ENCODE measurements at places on chromosomes 6 and 20.

- no peak for DNase-seq
Observed at GRCh38 chr6:50815436-50816114, 3.1 kb upstream of the TFAP2B start.

DNA sequence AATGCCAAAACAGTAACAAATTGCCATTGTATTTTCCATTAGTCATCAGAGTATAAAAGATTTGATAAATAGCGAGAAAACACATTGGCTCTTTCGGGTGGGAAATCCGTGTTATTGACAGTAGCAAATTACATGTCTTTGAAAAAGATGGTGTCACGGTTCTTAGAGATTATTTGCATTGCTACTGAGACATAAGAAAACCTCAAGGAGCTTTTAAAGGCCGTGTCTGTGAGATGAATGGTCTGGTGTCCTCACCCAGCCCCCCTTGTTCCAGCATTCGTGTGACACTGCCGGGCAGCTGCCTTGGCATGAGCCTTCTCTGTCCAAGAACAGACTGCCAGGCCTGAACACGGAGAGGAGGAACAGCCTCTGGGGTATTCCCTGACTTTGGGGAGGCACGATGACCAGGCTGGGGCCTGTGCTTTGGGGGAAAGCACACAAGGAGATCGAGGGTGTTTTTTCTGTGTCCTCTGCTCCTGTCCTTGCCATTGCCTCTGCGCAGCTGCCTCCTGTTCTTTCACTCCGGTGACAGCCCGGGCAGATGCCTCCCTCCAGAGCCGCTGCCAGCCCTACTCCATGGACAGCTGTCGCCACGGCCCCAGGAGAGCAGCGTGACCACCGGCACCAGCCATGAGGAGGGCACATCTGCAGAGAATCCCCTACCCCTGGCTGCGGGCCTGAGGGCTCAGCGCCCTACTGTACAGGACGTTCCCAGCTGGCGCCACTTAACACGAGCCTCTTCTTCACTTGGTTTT lies 167.7 kb upstream of the CDYL start:
- no peak for DNase-seq

- DNase-seq, result no peak
Observed at GRCh38 chr6:165616116-165616515, 46.9 kb downstream of the PDE10A start.

DNA sequence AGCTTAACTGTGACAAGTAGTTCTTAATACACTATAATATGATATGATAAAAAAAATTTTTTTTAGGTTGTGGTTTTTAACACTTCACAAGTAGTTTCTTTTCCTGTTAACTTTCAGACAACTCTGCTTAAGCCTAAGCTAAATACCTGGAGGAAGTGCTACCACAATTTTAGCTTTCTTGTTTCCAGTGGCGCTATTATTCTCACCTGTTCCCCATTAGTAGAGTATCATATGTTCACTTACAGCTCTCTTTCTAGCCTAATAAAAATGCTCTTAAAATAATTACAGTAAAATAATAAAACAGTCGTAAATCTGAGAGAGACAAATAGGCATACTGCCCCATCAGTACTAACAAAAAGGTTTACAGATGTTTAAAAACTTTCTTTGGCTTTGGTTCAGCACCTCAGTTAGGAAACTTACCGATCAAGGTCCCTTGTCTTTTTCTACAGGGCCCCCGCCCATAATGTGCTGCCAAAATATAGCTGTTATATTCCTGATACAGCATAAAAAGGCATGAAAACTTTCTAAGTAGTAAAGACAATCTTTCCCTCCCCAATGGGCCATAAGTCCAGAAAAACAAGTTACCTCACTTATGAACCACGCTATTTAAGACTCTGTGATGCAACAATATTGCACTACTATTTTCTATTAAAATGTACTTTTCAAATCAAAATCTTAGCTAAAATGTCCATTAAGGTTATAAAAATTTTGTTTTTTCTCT lies 57.9 kb downstream of the SESN1 start:
- no peak for DNase-seq

GRCh38 chr6:114140416-114140815 lies 169.5 kb upstream of the HDAC2 start:
- no peak for DNase-seq

- DNase-seq, result no peak
Observed at GRCh38 chr20:15445056-15445840, 1107.8 kb upstream of the FLRT3 start.

- DNase-seq, result no peak
Observed at GRCh38 chr6:149336609-149336928, 19.1 kb downstream of the TAB2 start.

- DNase-seq, result no peak
Observed at GRCh38 chr6:84766118-84766798, 1.9 kb upstream of the TBX18 start.

DNA sequence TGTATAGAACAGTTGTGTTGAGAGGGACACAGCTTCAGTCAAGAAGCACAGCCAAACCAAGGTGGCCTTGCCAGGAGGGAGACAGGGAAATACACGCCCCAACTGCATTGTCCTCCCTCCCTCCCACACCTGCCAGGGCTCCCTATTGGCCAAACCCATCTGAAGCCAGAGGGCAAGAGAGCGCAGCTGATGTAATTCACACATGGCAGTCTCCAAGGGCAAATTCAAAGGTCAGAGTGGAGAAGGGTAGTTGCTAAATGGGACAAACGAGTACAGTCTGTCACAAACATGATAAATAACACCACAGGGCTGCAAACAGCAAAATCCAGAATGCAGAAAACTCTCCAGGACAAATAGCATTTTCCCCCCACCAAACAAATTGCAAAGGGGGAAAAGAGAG lies 23.2 kb upstream of the PPP1R16B start:
- DNase-seq, result no peak

DNA sequence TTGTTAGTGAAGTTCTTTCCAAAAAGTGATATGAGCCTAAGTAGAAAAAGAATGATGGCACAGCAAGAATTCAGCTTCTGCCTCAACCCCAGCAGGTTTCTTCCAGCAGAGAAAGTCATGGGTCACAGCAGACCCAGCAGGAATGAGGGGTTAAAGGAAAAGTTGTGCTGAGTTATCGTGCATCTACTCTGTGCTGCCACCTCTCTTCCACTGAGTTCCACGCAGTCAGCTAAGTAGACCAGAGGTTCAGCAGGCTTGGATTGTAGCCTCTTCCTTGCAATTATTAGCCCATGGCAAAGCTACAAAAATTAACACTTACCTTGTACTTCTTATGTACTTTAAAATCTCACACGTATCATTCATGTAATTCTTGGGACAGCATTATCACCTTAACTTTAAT lies 510.8 kb downstream of the PTPRT start:
- DNase-seq, result no peak

- no peak for DNase-seq
Observed at GRCh38 chr6:125154118-125154760, 666 bp downstream of the TPD52L1 start.

DNA sequence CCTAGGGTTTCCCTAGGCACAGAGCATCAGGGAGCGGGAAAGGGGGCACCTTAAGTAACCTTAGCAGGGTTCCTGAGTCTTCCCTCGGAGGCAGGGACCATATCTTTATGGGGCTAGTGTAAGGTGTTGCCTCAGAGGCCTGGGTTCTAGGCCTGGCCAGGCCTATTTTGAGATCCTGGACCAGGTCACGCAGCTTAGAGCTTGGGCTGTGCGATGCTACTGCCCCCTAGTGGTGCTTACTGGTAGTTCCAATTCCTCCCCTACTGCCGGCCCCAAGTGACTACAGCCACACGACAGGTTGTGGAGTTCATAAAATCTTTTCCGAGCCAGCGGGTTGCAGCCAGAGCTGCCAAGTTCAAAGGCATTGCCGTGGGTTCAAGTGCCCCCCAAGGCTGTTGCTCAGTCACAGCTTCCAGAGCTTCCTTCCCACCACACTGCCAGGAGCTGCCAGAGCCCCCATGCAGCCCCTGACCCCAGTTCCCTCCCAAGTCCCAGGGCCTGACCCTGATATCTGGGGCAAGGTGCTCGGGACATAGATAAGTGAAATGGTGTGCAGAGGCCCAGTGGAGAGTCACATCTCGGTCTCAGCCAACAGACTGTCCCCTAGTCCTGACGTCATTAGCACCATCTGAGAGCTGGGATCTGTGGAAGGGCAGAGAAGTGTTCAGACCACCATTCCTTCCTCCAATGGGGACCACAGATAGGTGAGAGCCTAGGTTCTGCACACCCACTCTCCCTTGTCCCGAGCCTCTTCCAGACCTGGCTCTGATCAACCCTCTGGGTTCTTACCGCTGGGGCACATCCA lies 3.3 kb downstream of the LRRC73 start:
- peak; percentile 68 for DNase-seq

- no peak for DNase-seq
Observed at GRCh38 chr6:9360881-9361280, 925.5 kb upstream of the SLC35B3 start.

DNA sequence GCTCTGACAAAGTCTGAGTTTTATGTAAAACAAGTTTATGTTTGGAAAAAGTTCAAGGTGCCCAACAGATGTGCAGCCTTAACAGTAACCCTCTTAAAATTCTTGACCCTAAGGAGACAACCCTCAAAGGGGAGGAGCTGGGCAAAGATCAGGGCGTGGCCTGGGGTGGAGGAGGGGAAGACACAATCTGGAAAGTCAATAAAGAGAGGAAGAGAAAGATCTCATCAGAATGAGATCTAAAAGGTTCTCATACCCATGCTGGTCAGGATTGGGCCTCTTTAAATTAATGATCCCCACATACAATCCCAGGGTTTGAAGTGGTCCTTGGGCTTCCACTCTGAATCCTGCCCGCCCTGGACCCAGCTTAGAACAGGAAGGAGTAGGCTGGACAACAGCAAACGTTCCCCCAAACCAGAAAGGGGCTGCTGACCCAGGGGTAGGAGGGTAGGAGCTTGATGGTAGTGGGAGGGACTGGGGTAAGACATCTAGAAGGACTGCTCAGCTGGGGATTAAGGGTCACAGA lies 33.0 kb downstream of the FOXP4 start:
- no peak for DNase-seq

DNA sequence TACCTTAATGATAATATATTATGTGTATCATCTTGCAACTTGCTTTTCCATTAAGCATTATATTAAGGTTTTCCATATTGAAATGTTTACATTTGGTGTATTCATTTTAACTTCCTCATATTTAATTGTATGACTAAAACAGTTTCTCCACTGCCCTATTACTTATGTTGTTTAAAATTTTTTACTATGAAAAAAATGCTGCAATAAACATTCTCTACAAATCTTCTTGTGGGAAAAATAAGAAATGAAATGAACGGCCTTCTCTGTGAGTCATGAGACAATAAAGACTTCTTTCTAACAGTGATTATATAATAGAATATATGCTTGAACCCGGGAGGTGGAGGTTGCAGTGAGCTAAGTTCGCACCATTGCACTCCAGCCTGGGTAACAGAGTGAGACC lies 25.5 kb downstream of the FASTKD5 start:
- DNase-seq, result no peak

DNA sequence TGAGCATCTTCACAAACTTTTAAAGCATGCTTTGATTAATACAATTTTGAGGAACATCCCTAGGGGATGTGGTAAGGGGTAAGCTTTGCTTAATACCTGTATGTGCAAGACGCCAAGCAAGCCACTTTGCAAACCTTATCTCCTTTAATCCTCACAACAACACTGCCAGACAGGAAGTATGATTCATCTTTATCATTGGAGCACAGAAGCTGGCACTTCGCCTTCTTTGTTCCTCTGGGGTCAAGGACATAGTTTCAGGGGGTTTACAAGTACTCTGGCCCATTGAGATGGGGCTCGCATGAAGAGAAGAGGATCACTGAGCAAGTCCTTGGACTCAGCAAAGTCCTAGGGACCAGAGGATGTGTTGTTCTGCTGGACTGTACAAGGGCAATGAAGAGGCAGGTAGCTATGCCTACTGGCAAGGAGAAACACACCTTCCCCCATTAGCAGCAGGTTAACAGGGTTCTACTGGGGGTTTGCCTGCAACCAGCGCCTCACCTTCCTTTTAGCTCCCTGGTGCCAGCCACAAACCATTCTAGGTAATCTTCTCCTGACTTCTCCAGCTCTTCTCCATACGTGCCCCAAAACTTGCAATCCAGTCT lies 8.8 kb downstream of the TMEM244 start:
- no peak for DNase-seq

GRCh38 chr6:44704240-44705150 lies 317.0 kb downstream of the CDC5L start:
- no peak for DNase-seq

DNA sequence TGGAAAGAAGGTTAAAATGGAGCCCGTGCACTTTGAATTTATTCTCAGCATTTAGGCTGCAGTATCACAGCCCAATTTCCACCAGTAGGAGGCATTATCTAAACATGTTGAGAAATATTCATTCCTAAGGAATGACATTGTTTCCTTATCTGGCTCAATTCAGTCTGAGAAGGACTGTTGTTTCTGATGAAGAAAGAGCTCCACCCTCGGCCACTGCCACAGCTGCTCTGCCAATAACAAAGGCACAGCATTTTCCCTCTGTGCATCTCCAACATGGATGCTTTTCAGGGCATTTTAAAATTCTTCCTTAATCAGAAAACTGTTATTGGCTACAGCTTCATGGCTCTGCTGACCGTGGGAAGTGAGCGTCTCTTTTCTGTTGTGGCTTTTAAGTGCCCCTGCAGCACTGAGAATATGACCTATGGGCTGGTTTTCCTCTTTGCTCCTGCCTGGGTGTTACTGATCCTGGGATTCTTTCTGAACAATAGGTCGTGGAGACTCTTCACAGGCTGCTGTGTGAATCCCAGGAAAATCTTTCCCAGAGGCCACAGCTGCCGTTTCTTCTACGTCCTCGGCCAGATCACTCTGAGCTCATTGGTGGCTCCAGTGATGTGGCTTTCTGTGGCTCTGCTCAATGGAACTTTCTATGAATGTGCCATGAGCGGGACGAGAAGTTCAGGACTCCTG lies at the start of gene CALHM5:
CALHM5 (plus strand) TSS at position 216 of the 687 bp plus-strand sequence; CDS start at position 274, 58 bp downstream.
- DNase-seq, result no peak

DNA sequence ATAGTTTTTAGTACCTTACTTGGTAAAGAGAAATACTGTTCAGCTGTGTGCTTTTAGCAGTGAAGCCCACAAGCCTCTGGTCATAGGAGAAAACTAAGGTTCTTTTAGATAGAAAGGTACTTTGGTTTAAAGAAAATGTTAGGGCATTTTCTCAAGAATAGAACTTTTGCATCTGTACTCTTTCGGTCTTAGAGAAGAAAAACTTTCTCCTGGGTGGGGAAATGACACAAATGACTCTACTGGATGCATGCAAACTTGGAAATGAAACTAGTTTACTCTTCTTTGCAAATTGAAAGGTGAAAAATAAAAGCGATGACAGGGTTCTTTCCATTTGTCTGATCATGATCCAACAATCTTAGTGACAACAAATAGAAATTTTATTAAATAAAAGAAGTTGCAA lies 2.1 kb upstream of the TMEM217 start:
- no peak for DNase-seq

GRCh38 chr20:46951405-46951804 lies 56.8 kb downstream of the EYA2 start:
- DNase-seq, result no peak

- no peak for DNase-seq
Observed at GRCh38 chr6:82492134-82492533, 128.5 kb downstream of the TPBG start.

GRCh38 chr6:32700391-32701040 lies 34.1 kb upstream of the HLA-DQB1 start:
- no peak for DNase-seq
